ENCODE measurements at places on chromosomes 6 and 20.

DNA sequence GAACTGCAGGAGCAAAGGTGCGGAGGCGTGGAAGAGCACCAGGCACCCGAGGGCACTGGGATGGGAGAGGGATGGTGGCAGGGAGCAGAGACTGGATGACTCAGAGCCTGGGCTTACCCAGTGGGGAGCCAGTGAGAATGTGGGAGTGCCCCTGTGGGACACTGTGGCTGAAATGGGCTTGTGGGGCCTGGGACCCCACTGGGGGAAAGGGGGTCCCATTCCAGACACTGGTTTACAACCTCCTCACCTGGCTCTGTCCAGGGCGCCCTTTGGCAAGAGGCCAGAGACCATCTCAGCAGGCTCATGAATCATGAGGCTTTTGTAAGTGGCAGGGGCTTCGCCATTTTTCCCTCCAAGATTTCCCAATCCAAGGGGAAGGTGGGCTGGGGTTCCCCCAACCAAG is 124.0 kb upstream of the MAFB start:
- DNase-seq, result no peak

DNA sequence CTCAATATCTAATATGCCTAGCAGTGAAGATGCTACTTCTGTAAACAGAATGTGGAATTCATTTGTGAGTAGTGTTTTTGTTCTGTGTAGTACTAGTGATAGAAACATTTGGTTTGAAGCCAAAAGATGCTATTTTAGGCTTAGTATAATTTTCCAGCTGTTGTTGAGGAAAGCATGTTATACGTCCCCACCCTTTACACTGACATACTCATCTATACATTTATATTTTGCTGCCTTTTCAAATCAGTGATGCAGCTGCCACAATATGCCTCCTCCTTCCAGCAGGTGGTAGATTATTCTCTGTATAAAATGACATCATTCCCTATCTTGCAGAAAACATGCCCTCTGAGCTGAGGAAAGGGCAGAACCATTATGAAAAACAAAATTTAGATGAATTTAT is 1217.6 kb upstream of the GJE1 start:
- no peak for DNase-seq

DNA sequence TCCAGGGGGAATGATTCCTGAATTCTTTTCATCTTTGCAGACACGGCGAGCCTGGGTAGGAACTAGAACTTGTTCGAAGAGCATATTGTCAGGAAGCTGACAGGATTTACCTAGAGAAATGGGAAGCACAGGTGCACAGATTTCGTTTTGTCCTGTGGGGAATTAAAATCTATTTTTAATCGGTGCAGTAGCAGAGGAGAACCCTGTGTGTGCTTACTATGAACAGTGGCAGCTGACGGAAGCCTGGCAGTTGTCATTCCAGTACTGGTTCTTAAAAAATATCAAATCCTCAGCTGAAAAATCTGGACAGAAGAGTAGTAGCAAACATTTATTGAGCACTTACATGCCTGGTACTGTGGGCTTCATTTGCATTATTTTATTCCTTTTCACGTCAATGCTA is 609.0 kb downstream of the QKI start:
- no peak for DNase-seq

DNA sequence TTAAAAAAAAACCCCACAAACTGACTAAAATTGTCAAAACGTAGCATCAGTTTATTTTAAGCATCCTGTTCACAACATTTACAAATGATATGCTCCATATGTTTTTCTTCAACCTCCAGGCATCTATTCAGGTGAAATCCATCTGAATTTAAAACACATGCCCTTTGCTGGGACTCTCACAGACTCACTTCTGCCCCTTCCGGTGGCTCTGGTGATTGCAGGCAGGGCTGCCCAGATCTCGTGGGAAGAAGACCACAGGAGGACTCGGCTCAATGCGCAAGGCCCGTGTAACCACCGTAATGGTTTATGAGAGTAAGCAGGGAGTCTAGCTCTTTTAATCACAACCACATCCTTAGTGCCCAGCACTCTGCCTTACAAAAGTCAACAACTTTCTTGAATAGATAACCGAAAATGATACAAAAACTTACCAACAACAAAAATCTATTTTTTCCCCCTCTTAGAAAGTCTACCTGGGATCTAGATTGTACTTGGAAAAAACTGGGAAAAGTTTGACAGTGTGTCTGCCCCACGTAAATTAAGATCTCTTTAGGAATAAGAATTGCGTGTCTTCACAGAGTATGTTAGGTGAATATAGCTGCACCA is 139.1 kb downstream of the KIF16B start:
- DNase-seq, result no peak

Measured in HS-27A (cell line).